Retinal pigment epithelial cell (primary cell): ENCODE measurements at places on chromosomes 11 and 22.

DNA sequence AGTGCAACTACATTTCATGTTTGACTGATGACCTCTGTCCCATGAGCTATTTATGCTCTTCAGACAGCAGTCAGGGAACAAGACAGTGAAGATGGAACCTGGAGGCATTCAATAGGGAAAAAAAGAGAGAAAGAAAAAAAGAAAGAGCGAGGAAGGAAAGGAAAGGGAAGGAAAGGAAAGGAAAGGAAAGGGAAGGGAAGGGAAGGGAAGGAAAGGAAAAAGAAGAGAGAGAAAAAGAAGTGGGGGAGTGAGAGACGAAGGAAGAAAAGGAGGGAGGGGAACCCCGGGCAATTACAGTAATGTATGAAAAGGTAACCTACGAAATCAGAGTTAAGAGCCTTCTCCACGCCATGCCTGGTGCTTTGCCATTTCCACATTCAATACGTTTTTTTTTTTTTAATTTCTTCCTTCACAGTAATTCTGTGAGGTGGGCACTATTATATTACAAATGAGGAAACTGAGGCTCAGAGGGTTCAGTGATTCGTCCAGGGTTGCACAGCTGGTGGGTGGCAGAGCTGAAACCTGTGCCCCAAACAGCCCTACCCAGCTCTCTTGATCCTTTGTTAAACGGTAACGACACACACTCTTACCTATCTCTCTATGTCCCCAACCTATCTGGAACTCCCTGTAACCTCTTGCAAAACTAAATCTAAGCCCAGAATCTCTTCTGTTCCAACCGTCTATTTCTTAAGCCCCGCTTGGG is 39.3 kb downstream of the ETS1 start:
- no peak for DNase-seq

DNA sequence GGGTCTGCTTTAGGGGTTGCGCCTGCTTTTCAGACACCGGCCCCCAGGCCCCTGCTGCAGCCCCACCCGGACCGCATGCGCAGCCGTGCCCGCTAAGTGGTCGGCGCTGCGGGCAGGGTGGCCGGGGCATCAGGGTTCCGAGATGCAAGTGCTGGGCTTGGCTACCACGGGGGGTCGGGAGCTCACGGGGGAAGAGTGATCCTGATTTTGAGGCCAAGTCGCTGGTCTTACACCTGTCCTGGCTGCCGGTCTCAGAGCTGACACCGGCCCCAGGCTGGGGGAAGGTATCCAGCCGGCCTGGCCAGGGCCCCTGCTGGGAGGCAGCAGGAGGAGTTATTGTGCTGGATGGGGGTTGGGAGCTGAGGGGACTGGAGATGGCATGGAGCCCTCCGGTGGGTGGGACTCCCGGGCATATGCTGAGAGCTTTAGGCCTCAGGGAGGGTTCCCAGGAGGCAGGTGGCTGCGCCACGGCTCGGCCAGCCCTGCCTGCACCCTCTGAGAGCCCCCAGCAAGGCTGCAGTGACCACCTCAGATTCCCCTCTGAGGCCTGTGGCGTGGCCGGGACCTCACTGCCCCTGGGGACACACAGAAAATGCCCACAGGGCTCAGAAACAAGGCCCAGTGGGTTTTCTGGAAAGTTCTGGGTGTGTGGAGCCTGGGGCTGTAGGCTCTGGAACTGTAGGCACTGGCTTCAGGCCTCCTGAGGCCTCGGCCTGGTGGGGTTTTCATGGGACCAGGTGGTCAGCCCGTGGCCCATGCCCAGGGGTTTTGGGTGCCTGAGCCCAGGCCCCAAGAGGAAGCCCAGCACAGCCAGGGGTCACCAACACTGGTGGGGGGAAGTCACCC is 4.4 kb upstream of the MUC5AC start:
- DNase-seq, result no peak

- DNase-seq, result no peak
Measured at GRCh38 chr22:39306456-39307361, 12.7 kb downstream of the RPL3 start.

DNA sequence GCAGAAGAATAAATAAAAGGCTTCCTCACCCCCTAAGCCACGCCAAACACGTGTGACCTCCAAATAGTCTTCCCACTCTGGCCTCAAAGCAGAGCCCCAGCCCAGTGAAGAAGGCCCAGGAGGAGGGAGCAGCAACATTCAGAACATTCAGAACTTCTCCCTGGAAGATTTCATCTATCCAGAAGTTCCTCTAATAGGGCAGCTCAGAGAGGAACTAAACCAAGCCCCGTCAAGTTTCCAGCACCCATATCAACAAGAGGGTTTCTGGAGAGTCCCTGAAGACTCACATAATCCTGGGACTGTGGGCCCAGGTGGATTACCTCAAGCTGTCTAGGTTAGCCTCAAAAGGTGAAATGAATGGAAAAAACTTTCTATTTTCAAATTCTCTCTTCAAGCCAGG is 39.4 kb downstream of the PC start:
- no peak for DNase-seq

- no peak for DNase-seq
Measured at GRCh38 chr11:1293619-1294015, 15.8 kb downstream of the TOLLIP start.

DNA sequence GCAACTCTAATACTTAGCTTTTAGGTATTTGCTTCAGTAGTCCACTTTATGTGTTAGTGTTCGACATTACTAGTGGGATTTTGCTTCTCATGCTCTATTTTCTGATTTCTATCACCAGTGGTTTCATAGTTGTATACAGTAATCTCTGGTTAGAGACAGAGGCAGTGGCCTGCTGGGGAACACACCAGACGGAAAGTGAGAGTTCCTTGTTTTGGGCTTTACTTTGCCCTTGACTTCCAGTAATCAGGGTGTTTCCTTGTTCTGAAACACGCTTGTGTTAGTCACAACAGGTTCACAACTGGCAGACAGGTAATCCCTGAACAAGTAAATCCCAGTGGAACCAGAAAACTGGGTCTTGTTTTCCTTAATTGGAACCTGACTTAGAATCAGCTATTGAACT is 56.0 kb downstream of the PACS1 start:
- no peak for DNase-seq
